ENCODE measurements at places on chromosomes 16 and 17. TPM values are rescaled to one million over a fixed set of nuclear protein-coding genes. Genes with fewer than 3 reads are reported as not detected.

RPH3AL gene
- 0.72 TPM for total RNA-seq

SPATA22 gene
- total RNA-seq = not detected

PARD6A gene
- total RNA-seq = 7.2 TPM

PIK3R6 gene
- total RNA-seq = 3.9 TPM

FSCN2 gene
- total RNA-seq = 0.32 TPM

ITGA2B gene
- total RNA-seq = 1.1 TPM

TVP23A gene
- not detected for total RNA-seq

DNA sequence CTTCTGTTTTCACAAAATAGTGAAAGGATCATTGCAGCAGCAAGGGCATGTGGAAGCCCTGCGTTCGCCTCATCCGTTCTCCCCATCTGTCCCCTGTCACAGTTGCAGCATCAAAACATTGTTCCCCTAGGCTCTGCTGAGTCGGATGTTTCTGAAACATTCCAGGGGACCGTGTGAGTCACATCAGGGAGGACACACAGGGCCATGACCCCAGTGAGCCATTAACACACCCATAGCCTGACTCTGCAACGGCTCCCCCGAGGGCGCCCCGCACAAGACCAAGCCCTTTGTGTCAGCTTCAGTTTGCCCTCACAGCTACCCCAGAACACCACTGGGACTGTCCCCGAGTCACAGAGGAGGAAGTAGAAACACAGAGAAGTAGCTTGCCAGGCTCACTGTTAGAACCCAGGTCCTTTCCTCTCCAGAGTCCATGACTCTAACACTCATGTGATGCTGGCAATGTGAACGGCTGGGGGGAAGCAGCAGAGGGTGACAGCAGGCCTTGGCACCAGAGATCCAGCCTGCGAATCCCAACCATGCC is 63.3 kb upstream of the HSBP1 start:
- DNase-seq = no peak

DNA sequence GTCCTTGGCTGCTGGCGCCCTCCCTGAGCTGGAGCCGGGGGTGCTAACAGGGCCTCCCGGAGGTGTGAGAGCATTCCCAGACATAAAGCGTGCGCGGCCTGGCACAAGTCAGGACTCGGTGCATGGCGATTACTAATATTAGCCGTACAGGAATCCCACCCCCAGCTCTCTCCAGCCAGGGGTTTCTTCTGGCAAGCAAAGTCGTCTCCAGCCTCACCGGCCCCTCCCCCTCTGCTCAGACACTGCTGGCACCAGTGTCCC is 5.0 kb downstream of the CASKIN1 start:
- no peak for DNase-seq

GRCh38 chr17:40810494-40810893 is 10.7 kb upstream of the KRT28 start:
- DNase-seq = no peak

DNA sequence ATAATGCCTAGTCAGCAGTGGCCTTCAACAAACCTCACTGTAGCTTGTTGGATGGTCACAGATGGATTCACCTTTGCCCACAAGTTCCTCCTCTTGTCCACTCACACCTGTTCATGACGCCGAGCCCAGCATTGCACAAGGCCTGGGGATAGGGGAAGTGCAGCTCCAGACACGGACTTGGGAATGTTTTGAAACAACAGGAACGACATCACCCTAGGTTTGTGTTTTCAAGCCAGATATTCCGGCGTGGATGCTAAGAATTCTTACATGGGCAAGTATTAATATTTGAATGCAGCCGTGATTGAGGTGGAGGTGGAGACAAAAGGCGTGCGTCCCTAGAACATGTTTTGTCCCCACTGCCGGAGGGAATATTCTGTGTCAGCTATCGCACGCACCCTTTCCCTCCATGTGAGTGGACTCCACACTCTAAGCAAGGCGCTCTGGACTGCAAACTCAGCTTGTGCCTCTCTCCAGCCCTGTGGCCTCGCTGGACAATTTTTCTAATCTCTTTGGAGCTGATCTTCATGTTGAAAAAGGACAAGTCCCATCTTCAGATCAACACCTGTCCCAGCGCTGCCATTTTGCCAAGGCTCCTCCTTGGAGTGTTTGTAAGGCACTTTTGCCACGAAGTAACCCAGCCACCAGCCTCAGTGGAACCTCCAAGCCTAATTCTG is 2.0 kb upstream of the BANP start:
- no peak for DNase-seq

DNA sequence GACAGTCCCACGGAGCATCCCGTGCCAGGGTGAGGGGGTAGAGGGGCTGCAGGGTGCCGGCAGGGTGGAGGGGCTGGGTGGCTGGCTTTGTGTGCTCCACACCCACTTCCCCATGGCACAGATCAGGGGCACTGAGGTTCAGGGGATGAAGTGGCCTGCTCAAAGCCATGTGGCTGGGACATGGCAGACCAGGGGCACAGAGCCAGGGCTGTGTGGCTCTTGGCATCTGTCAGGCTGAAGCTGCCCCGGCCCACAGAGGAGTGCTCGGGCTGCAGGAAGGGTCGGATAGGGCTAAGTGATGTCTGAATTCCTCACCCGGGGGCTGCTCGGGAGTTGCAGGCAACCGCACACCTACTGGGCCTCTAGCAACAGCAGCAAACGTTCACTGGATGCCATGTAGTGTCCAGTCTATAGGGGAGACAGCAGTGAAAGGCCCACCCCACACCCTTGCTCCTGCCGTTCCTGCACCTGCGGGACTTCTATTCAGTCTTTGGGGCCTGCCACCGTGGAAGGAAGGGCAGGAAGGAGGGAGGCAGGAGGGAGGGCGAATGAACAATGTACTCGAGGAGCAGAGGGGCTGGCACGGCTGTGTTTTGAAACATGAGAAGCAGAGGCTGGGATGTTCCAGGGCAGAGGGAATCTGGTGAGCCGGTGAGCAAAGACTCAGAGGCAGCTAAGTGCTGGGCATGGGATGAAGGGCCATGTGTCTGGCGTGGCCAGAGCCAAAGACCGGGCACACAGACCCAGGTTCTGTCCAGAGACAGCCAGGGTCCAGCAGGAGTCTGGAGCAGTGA is 15.1 kb downstream of the SLC5A10 start:
- no peak for DNase-seq

GRCh38 chr17:78557598-78558039 is 19.6 kb downstream of the DNAH17 start:
- no peak for DNase-seq

GRCh38 chr16:21116148-21116693 is 34.4 kb downstream of the DNAH3 start:
- peak; percentile 20 for DNase-seq
